ENCODE measurements at places on chromosomes 3 and 15. TPM values are rescaled to one million over a fixed set of nuclear protein-coding genes. Genes with fewer than 3 reads are reported as not detected.

CADPS gene
- polyA plus RNA-seq = 118 TPM

RNU6-1 gene
- not detected for polyA plus RNA-seq

VWA5B2 gene
- 0.33 TPM for polyA plus RNA-seq

RYR3 gene
- polyA plus RNA-seq = 12.6 TPM

COLQ gene
- 9.7 TPM for polyA plus RNA-seq

VPS39 gene
- 59.9 TPM for polyA plus RNA-seq

ARGFX gene
- polyA plus RNA-seq = not detected

THBS1 gene
- polyA plus RNA-seq = 0.22 TPM

KBTBD12 gene
- polyA plus RNA-seq = not detected

CDHR4 gene
- not detected for polyA plus RNA-seq

PPP1R14D gene
- not detected for polyA plus RNA-seq

CMTM7 gene
- polyA plus RNA-seq = 0.57 TPM

GOLGA6C gene
- polyA plus RNA-seq = not detected

KCNMB3 gene
- 0.16 TPM for polyA plus RNA-seq

C15orf39 gene
- polyA plus RNA-seq = 0.44 TPM

ATP2C1 gene
- polyA plus RNA-seq = 145 TPM

PIERCE2 gene
- polyA plus RNA-seq = 13.1 TPM

TEX55 gene
- polyA plus RNA-seq = not detected

FAM227B gene
- 1.7 TPM for polyA plus RNA-seq

MYL3 gene
- not detected for polyA plus RNA-seq

SUSD5 gene
- polyA plus RNA-seq = 0.74 TPM

SLC51A gene
- 1.3 TPM for polyA plus RNA-seq

TNFAIP8L3 gene
- not detected for polyA plus RNA-seq

TMEM212 gene
- polyA plus RNA-seq = not detected

CD86 gene
- polyA plus RNA-seq = not detected

CHL1 gene
- polyA plus RNA-seq = 199 TPM

IQCF5 gene
- not detected for polyA plus RNA-seq
